ENCODE measurements at places on chromosomes 6 and 20. TPM values are rescaled to one million over a fixed set of nuclear protein-coding genes. Genes with fewer than 3 reads are reported as not detected.

The PACRG gene
- total RNA-seq: 1.5 TPM

The SPDEF gene
- 38.2 TPM for total RNA-seq

The MOCS1 gene
- total RNA-seq: 22.0 TPM

The KIAA0408 gene
- total RNA-seq: 25.0 TPM

The EEF1A2 gene
- 1.3 TPM for total RNA-seq

The MEP1A gene
- total RNA-seq: 498 TPM

The CALHM4 gene
- total RNA-seq: not detected

The RPP40 gene
- 3.4 TPM for total RNA-seq

The ADAM33 gene
- total RNA-seq: 9.7 TPM

The PTCRA gene
- not detected for total RNA-seq

The CEP43 gene
- 24.7 TPM for total RNA-seq

The ADGRB3 gene
- total RNA-seq: 7.8 TPM

The TULP4 gene
- 122 TPM for total RNA-seq

The ENPP1 gene
- 21.2 TPM for total RNA-seq

The OR2J3 gene
- total RNA-seq: not detected

The MRPS10 gene
- 22.2 TPM for total RNA-seq

The ECT2L gene
- total RNA-seq: not detected

The KCNK15 gene
- total RNA-seq: 0.44 TPM

The MYL9 gene
- total RNA-seq: 3,203 TPM

The LY6G6D gene
- 6.1 TPM for total RNA-seq

The CAGE1 gene
- total RNA-seq: not detected

The MYCT1 gene
- 3.8 TPM for total RNA-seq

The DDO gene
- 3.4 TPM for total RNA-seq

The BAG2 gene
- total RNA-seq: 43.7 TPM

The TP53INP2 gene
- 114 TPM for total RNA-seq

The FOXC1 gene
- total RNA-seq: 1.6 TPM

The SLPI gene
- total RNA-seq: 43.3 TPM

The TFAP2C gene
- 0.75 TPM for total RNA-seq

The PGC gene
- total RNA-seq: not detected

The BPIFB2 gene
- total RNA-seq: not detected

The GPR63 gene
- 1.5 TPM for total RNA-seq

The SIRPD gene
- total RNA-seq: not detected

The COL21A1 gene
- total RNA-seq: 0.35 TPM

The MUCL3 gene
- not detected for total RNA-seq

The FILIP1 gene
- 1.0 TPM for total RNA-seq

The DEFB132 gene
- total RNA-seq: not detected

The TREM2 gene
- total RNA-seq: 0.29 TPM

The MACROD2 gene
- total RNA-seq: 3.2 TPM

The NKX2-2 gene
- total RNA-seq: 0.81 TPM

The TNFRSF21 gene
- 75.4 TPM for total RNA-seq

The SALL4 gene
- 0.05 TPM for total RNA-seq

The APCDD1L gene
- 0.23 TPM for total RNA-seq

The OLIG3 gene
- not detected for total RNA-seq

The RFX6 gene
- 0.67 TPM for total RNA-seq

The TP53TG5 gene
- 1.4 TPM for total RNA-seq

Measured in mucosa of descending colon (tissue), 3 donors.